ENCODE measurements at places on chromosomes 11 and 22.

GRCh38 chr11:110187731-110188130 is 94.5 kb downstream of the ZC3H12C start:
- no peak for DNase-seq

GRCh38 chr11:2887515-2888195 is 2.1 kb upstream of the CDKN1C start:
- DNase-seq = no peak

GRCh38 chr11:124950601-124951330 is 3.2 kb upstream of the CCDC15 start:
- no peak for DNase-seq

DNA sequence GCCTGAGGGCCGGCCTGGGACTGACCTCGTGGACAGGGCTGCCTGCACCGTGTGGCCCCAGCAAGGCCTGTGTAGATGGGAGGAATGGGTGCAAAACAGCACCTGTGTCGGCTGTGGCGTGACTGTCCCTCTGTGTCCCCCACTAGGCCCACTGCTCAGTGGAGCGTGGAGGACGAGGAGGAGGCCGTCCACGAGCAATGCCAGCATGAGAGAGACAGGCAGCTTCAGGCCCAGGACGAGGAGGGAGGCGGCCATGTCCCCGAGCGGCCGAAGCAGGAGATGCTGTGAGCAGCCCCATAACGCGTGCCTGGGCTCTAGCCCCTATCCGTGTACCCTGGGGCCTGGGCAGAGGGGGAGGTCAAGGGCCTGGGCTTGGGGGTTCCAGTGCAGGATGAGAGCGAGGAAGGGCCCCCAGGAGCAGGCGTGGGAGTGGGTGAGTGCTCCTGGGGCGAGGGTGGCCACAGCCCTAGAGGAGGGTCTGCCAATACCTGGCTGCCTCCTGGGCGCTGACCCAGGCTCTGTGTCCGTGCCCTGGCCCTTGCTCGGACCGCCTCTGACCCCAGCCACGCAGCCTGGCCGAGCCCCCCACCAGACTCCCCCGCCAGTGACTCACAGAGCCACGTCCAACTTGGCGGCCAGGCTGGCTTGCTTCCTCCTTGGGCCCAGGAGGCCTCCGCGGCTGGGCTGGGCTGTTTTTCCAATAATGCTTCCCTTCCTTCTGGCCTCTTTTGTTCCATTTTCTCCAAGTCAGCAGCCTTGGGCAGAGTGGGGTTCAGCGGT is 11.6 kb downstream of the PRR33 start:
- peak; percentile 84 for DNase-seq

- DNase-seq = no peak
Measured at GRCh38 chr11:72072348-72072747, 8.0 kb downstream of the NUMA1 start.

GRCh38 chr11:12840871-12841660 is 166.8 kb downstream of the TEAD1 start:
- no peak for DNase-seq

- DNase-seq = no peak
Measured at GRCh38 chr22:31192513-31192912, 19.6 kb upstream of the LIMK2 start.

GRCh38 chr11:10541561-10541930 is 559 bp upstream of the RNF141 start:
- DNase-seq = no peak

- DNase-seq = no peak
Measured at GRCh38 chr11:33325451-33325850, 68.3 kb downstream of the HIPK3 start.

DNA sequence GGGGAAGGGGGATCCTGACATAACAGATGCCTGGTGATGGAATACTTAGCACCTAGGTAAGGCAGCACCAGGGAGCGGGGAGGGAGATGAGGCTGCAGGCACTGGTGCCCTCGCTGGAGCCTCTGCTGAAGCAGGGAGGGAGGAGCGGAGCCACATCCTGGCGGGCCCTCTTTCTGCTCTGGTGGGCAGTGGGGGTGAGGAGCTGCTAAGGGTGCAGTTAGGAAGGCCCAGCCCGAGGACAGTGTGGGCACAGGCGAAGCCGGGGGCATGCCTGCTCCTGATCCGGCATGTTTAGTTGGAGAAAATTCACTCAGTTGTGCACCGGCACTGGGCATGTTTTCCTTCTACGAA is 83.9 kb downstream of the MED15 start:
- DNase-seq = no peak

DNA sequence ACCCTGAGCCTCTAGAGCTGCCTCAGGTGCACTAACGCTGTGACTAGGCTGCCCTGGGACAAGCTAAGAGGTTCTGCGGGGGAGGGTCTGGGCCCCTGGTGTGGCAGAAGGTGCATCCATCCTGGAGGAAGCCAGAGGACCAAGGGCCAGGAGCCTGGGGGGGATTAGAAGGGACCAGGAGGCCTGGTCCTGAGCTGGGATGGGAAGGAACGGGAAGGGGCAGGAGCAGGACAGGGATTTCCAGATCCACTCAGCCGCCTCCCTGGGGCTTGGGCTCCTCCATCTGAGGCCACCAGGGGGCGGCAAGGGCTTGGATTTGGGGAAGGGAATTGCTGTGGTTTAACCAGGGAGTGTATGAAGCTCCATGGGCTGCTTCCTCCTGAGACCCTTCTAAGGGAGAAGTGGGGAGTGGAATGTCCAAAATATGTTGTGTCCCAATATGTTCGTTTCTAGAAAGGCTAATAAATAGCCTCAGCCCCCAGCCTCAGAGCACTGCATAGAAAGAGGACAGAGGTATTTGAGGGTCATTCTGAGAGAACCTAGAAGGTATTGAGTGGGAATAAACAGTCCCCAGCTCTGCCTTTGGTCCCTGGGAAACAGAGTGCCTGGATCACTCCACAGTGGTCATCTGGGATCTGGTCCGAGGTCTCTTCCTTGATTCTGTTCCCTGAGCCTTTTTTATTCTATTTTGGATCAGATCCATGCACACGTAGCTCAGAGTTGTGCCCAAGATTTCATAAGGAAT is 17.4 kb upstream of the PRAME start:
- DNase-seq = peak; percentile 55

GRCh38 chr11:63917692-63918506 is 935 bp upstream of the RCOR2 start:
- DNase-seq = peak; percentile 84

DNA sequence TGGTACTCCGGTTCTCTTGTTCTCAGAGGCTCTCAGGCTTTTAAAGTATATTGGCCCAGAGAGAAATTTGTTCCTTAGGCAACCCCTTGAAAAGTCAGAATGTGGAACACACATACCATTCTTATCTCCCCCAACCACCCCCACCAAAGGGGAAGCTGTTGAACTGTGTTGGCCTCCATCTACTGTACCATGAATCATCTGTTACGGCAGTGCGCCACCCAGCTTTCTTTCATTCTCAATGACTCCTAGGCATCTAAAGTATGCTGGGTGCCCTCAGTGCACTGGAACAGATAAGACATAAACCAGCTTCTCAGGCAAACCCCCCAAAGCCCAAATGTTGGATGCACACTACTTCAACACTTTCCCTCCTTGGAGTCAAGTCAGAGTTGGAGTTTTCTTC is 696.2 kb upstream of the TENM4 start:
- no peak for DNase-seq

- peak; percentile 5 for DNase-seq
Measured at GRCh38 chr22:19779685-19780268, 19.2 kb downstream of the TBX1 start.

- DNase-seq = no peak
Measured at GRCh38 chr11:11290354-11290753, 62.7 kb downstream of the CSNK2A3 start.

DNA sequence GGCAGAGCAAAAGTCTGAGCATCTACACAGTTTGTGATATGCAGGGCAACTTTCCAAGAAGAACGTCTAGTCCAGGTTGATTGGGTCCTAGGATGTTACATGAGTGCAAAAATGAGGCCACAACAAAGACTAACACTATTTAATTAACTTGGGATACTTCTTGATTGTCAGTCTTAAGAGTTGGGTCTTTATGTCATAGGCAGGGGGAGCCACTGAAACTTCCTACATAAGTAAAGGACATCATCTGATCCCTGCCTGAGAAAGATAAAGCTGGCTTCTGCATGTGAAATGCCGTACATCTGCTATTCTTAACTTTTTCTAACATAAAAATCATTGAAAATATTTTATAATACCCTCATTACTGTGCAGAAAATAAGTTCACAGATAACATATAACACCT is 525.5 kb downstream of the NTM start:
- DNase-seq = no peak

DNA sequence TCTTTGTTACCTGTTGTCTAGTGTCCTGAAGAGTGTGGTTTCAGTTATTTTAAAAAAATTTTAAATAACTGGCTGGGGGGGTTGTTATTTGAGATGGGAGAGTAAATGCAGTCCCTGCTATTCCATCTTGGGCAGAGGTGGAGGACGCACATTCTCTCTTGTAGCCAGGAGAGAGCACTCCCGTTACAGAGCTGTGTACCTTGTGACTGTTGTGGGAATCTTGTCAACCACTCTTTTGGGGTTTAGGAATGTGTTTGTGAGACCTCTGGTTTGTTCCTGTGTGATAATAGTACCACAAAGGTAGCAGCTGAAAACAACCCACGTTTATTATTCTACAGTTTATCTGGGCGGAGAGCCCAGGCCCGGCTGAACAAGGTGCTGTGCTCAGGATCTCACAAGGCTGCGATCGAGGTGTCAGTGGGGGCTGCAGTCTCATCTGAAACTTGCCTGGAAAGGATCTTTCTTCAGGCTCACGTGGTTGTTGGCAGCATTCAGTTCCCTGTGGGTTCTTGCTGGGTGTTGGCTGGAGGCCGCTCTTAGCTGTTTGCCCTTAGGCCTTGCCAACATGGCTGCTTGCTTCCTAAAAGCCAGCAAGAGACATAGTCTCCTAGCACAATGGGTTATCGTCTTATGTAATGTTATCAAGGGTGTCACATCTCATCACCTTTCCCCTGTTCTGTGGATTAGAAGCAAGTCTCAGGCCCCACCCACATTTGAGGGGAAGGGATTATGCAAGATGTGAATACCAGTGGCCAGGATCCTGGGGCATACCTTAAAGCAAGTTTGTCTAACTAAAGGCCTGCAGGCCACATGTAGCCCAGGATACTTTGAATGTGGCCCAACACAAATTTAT is 20.6 kb downstream of the IGHMBP2 start:
- DNase-seq = no peak

- DNase-seq = no peak
Measured at GRCh38 chr11:36150986-36151385, 138.2 kb downstream of the COMMD9 start.

- DNase-seq = no peak
Measured at GRCh38 chr11:120712014-120712413, 200.5 kb downstream of the GRIK4 start.

DNA sequence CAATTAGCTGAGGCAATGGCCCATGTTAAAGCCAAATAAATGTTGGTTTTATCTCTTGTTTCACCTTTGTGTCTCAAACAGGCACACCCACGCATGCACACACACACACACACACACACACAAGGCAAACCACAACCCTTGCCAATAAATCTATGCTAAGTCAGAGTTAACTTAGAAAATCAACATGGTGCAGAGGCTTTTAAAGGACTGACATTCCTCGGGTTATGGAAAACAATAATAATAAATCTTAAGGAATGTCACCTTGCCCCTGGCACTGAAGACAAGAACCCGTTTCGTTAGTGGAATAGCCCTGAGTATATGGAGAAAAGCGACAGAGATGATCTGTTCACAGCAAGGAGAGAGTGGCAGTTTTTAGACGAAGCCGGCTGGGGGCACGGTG is 326.3 kb downstream of the NTM start:
- no peak for DNase-seq

- no peak for DNase-seq
Measured at GRCh38 chr11:106668147-106668546, 350.1 kb downstream of the GUCY1A2 start.

GRCh38 chr11:29682856-29683255 is 334.0 kb downstream of the KCNA4 start:
- no peak for DNase-seq

GRCh38 chr22:48222742-48223487 is 1460.5 kb downstream of the TBC1D22A start:
- no peak for DNase-seq

DNA sequence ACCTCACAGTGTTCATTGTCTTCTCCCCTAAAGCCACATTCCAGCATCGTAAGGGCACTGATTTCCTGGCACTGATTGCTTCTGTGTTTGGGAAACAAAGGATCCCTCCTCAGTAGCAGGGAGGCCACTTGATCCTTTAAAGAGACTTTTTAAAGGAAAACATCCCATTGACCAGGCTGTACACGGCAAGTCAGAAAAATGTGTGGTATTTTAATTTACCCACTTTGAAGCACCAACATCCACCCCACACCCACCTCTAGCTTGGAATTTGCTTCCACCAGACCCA is 364.9 kb downstream of the SHANK2 start:
- DNase-seq = no peak

- DNase-seq = no peak
Measured at GRCh38 chr11:2436013-2436520, 8.2 kb downstream of the TRPM5 start.

- DNase-seq = no peak
Measured at GRCh38 chr11:92625894-92626293, 343.6 kb upstream of the MTNR1B start.

GRCh38 chr22:46676881-46677280 is 56.7 kb downstream of the GRAMD4 start:
- DNase-seq = no peak

GRCh38 chr11:70071996-70072395 is 6.1 kb upstream of the ANO1 start:
- DNase-seq = no peak

DNA sequence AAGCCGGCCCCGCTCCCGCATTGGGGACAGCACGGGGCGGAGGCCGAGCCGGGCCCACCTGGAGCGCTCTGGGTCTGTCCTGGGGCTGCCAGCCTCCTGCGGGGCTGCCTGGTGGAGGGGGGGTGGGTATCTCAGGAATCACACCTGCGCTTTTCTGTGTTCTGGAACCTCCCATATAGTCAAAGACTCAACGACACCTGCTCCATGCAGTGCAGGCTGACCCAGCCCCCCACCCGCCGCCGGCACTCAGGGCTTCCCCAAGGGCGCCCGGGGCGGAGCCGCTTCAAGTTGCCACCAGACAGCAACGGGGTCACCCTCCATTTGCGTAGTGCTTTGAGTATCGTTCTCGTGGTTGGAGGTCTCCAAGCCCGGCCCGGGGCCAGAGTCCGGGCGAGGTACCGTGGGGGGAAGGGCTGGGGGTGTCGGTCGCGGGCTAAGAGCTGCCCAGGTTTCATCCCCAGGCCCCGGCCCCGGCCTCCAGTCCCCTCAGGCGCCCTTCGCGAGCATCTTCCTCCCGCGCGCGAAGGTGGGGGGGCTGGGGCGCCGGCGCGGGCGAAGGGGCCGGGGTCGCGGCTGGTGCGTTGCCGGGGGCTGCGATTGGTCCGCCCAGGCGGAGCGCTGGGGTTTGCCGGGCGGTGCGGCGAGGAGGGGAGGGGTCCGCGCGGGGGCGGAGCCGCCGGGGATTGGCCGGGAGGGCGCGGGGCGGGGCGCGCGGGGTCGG is 6.6 kb downstream of the TSPAN4 start:
- no peak for DNase-seq

GRCh38 chr11:112113539-112114457 is 27.1 kb downstream of the SDHD start:
- DNase-seq = no peak

DNA sequence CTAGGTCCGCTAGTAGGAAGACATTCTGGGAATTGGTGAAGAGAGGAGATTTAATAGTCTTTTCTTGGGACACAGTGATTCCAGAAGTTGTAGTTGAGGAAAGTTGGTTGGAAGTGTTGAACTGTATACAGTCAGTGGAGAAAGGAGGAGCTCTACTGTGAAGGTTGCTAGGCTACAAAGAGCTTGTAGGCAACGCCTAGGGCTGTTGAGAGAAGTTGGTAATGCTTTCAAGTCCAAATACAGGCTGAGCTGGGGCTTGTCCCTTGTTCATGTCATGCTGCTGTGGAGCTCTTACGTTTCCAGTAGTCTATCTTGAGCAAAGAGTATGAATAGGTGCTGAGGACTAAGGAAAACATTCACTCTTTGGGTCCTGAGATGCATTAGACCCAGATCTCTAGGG is 1.1 kb downstream of the TBCEL start:
- no peak for DNase-seq

Measured in left ventricle myocardium inferior (tissue), 1 donor.